Daoy (cell line): ENCODE measurements at places on chromosomes 3 and 15. TPM values are rescaled to one million over a fixed set of nuclear protein-coding genes. Genes with fewer than 3 reads are reported as not detected.

The FRMD4B gene
- 1.7 and 1.8 TPM in 2 replicates for total RNA-seq

The GOLGA8R gene
- total RNA-seq, result 0.48 TPM in 1 of 2 replicates, not detected in the other

- peak; percentile 34 for DNase-seq
Observed at GRCh38 chr3:119681279-119681678, 4.1 kb upstream of the COX17 start.

DNA sequence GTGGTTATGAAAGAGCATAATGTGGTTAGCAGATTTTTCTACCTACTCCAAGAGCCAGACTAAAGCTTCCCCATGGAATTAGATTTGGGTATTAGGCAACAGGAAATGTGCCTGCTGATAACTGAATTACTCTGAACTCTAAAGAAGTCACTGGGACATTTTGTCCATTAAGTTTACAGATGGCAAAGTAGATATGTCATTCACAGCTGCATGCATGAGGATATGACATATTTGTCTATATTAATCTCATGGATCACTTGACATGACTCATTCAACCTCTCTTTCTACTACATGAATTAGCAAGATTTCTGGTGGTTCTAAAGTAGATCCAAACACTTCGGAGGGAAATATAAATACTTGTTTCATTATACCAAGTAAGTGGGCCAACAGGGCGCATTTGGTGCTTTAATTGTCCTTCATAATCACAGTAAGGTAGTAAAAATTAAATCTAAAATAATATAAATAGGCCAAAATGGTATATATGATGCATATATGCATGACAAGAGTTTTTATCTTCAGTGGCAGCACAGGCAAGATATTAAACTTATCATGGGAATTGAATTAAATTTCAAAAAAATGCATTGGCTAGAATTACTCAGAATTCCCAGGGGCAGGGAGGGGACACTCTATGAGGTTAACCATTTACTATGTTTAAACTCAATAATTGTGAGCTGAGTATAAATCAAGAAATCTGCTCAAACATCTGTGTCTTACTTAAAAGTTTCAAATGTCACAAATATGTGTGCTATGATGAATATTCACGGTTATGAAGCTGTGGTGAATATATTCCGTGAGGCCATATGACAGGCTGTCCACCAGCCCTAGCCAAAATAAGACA, 365.3 kb upstream of the KCNMB2 start:
- DNase-seq, result peak; percentile 79

DNA sequence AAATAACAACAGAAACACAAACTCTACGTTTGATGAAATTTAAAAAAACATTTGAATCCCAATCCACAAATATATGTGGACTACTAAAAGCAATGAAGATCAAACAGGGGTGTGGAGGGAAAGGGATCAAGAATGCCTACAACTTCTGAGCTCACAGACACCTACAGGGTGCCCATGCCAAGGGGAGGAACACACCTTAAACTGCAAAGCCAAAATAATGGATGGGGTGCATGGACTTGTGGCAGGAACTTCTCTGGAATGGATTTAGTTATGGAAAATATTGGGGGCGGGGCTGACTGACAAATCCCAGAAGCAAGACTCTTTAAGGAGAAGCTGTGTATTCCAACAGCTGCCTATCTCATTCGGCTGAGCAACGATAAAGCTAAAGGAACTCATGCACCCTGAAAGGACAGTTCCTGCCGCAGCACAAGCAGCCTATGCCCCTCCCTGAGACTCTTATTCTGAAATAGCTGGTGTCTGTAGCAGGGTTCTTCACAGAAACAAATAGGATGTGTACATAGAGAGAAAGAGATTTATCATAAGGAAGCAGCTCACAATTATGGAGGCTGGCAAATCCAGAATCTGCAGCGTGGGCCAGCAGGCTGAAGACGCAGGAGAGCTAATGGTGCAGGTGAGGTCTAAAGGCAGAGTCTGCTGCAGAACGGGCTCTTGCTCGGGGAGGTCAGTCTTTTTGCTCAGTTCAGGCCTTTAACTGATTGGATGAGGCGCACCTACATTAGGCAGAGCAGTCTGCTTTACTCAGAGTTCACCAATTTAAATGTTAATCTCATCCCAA, 24.5 kb upstream of the PLA2G4D start:
- DNase-seq, result no peak

- DNase-seq, result no peak
Observed at GRCh38 chr3:68953816-68954444, 21.6 kb upstream of the TAFA4 start.

- peak; percentile 79 for DNase-seq
Observed at GRCh38 chr3:148962513-148962912, 28.8 kb upstream of the GYG1 start.

DNA sequence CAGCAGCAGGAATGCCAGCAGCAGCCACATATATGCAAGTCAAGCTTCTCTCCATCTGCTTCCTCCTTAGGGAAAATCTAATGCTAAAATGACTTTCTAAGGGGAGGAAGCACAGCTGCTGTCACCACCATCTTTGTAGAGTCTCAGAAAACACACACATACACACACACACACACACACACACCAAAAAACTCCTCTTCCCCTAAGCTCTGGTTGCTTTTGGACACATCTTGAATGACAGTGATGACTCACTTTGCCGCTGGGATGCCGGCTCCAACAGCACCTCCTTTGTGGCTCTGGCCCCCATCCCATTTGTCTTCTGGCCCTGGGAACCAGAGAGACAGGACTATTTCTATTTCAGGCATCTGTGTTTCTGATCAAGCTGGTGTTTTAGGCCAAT, 124.8 kb upstream of the GOLIM4 start:
- peak; percentile 15 for DNase-seq

DNA sequence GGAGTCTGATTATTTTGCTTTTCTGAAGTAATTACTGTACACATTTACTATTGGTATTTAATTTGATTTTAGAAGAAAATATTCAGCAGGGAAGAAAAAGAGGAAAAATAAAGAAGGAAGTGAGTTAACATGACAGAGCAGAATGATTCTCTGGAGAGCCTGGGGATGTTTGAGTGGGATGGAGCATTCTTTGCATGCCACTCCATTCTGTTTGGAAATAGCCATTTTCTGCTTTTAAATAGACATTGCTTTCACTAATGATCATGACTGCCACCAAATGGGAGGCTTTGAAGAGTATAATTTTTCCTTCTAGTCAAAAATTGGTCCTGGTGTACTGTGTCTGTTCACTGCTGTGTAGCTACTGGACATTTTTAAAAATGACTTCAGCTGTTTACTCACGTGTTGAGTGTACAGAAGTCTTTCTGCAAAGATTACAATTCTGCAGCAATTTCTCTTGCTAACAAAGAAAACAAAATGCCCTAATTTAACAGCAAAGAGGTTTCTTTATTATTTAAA, 196.1 kb downstream of the RYR3 start:
- DNase-seq, result no peak

DNA sequence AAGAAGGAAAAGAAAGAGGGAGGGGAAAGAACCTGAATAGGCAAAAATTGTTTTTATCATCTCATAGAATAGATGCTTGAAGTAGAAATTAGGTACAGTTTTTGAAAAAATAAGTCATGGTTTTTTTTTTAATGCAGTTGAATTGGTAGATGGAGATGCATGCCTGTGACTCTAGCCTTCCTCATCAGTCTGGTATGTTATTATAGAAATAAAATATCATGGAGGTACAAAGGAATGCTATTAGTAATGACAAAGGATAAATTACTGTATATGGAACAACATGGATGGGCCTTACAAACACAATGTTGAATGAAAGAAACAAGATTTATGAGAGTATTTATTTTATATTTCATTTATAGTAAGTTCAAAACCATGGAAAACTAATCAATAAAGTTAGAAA, 162.4 kb upstream of the GALNT15 start:
- DNase-seq, result no peak

DNA sequence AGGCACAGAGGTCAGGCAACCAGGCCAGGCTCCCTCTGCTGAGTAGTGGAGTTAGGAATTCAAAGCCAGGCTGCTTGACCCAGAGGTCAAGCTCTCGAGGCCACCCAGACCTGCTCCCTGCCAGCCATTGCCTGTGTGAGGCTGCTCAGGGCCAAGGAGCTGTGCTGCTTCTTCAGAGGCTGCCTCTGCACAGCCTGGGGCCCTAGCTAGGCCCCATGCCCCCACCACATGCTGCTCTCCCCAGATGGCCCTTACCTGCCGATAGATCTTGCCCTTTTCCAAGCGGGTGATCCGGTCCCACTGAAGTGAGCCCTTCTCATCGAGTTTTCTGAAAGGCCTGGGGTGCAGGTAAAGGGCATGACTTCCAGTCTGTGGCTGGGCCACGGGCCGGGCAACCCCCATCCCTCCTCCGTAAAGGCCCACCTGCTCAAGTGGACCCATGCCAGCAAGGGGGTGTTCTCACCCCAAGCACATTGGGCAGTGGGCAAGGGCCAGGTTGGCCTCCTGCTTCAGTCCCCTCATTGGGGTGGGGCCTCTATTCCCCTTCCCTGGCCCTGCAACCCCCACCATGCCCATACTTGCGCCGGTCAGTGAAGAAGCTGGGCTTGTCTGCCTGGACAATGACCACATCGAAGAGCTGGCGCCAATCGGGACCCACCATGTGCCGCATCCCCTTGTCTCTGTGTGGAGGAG, 6.5 kb downstream of the NT5DC2 start:
- no peak for DNase-seq

GRCh38 chr15:100060276-100060926, 281.4 kb downstream of the ADAMTS17 start:
- peak; percentile 75 for DNase-seq

- DNase-seq, result no peak
Observed at GRCh38 chr15:70006259-70007147, 91.2 kb downstream of the TLE3 start.

- peak; percentile 61 for DNase-seq
Observed at GRCh38 chr3:9340472-9340902, 22.4 kb upstream of the THUMPD3 start.

- no peak for DNase-seq
Observed at GRCh38 chr15:67607329-67607728, 64.8 kb downstream of the MAP2K5 start.

DNA sequence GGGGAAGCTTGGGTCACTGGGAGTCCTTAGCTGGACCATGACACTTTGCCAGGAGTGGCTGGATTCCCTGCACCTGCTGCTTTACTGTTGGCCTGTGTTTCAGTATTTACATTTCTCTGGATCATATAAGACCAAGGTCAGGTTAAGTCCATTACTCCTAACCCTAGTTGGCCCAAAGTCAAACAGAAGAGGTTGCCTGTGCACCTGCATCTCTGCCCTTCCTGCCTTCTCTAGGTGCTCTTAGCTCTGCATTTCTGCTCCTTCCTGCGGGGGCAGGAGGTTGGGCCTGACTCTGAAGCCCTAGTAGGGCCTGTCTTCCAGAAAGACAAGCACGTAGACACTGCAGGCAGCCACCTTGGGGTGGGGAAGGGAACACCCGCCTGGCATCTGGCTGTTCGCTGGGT, 124.3 kb downstream of the RPLP1 start:
- DNase-seq, result no peak

DNA sequence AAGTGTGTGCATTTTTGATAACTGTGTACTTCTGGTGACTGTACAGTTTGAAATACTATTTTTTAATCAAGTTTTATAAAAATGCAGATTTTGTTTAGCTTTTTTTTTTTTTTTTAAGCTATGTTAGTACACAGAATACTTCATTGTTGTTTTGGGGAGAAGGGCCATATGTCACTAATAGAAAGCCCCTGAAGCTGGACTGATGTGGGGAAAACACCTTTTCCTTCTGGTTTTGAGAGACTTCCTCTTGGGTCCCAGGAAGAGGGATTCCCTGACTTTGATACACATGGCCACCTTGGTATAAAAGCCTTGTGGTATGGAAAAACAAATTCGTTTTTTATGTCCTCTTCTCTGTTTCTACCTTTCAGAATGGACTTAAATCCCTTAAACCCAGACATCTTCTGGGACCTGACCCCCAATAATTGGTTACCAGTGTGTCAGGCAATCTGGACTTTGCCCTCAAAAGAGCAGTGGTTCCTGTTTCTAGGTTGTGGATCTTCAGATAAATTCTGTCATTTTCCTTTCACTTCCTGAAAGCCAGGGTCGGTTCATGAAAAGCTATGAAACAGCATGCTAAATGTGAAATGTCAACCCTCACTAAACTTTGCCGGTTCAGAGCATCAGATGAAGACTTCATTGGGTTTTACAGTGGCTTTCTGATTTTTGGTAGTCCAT, 31.1 kb upstream of the BLOC1S6 start:
- DNase-seq, result no peak

- DNase-seq, result no peak
Observed at GRCh38 chr15:78208887-78209645, 25.3 kb downstream of the ACSBG1 start.

DNA sequence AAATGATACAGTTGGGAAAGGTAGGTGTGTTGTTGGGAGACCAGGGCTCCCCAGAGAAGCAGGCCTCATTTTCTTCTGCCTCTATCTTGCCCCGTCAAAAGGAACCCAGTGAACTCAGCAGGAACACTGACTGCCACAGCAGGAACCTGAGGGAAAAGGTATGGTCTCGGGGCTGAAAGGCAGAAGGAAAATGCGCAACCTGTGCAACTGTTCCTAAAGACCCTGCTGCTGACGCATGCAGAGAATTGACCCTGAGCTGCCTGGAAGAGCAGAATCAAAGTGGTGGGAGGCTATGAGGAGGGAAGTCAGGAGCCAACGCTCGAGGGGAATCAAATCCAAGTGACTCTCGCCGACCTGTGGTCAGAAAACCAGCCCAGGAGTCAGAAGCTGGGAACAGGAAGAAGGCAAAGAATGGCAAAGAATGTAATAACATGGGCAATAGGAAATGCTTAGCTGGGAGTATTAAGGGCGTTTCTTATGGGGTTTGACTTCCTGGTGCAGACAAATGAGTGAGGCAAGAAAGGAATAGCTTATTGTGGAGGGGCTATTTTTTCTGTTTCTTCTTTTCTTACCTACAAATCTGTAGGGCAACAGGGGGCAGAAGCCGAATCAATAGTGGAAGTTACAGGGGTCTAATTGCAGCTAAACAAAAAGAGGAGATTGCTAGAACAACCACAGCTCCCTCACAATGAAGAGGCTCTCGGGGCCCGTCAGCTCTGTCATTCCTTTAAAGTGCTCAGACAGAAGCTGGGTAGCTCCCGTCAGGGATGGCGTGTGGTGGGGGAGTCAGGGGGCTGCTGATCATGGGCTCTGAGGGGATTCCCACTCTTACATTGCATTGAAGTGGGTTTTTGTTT, 65.4 kb upstream of the DLG1 start:
- no peak for DNase-seq

GRCh38 chr3:133821767-133822638, 16.4 kb downstream of the SRPRB start:
- peak; percentile 91 for DNase-seq

GRCh38 chr3:177448987-177449359, 251.7 kb upstream of the TBL1XR1 start:
- DNase-seq, result no peak

- no peak for DNase-seq
Observed at GRCh38 chr3:10194328-10195071, 29.8 kb downstream of the IRAK2 start.

GRCh38 chr3:41751597-41751996, 210.3 kb downstream of the ULK4 start:
- no peak for DNase-seq

- no peak for DNase-seq
Observed at GRCh38 chr15:78103406-78104118, 11.2 kb downstream of the SH2D7 start.

GRCh38 chr3:66227915-66228314, 7.1 kb downstream of the SLC25A26 start:
- DNase-seq, result no peak

- no peak for DNase-seq
Observed at GRCh38 chr3:161212171-161212771, 8.8 kb upstream of the NMD3 start.
